Suprapubic skin (tissue), 4 donors: ENCODE measurements at places on chromosomes 5 and 9. TPM values are rescaled to one million over a fixed set of nuclear protein-coding genes. Genes with fewer than 3 reads are reported as not detected.

Gene PDCD1LG2
- total RNA-seq, result 2.2 TPM

Gene STC2
- total RNA-seq, result 0.72 TPM

Gene GPRIN1
- 1.7 TPM for total RNA-seq

Gene CDO1
- total RNA-seq, result 3.1 TPM

Gene MSX2
- 3.5 TPM for total RNA-seq

Gene CA9
- total RNA-seq, result 5.7 TPM

Gene LVRN
- total RNA-seq, result 1.4 TPM

Gene PLPPR1
- total RNA-seq, result 3.8 TPM

Gene CCNJL
- 1.2 TPM for total RNA-seq

DNA sequence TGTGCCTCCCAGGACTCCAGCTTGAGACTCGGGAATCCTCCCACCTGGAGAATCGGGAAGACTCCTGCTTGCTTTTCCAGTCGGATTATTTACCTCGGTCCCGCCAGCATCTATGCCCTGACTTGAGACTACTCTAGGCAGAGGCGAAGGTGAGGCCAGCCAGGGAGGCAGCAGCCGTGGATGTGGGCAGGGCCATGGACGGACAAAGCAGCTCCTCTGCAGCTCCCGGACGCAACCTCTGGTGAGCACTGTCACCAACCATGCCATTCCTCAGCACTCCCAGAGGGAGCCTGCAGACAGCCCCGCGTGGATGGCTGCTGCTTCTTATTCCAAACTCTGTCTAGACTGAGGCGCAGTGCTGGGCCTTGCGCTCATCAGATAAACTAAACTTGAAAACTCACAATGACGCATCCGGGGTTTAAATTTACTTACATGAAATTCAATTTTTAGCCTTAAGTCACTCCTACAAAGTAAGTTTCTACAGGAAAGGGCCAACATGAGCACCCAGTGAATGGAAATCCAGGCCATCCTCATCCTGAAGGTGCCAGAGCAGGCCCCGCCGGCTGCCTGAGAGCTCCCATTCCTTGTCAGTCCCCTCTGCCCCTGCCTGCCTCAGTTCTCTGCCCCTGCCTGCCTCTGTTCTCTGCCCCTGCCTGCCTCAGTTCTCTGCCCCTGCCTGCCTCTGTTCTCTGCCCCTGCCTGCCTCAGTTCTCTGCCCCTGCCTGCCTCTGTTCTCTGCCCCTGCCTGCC lies 17.8 kb downstream of the MED10 start:
- H3K4me3 ChIP-seq, result no peak overlapping the region
- H3K4me1 ChIP-seq, result no peaks in the 10 kb centered on the region

DNA sequence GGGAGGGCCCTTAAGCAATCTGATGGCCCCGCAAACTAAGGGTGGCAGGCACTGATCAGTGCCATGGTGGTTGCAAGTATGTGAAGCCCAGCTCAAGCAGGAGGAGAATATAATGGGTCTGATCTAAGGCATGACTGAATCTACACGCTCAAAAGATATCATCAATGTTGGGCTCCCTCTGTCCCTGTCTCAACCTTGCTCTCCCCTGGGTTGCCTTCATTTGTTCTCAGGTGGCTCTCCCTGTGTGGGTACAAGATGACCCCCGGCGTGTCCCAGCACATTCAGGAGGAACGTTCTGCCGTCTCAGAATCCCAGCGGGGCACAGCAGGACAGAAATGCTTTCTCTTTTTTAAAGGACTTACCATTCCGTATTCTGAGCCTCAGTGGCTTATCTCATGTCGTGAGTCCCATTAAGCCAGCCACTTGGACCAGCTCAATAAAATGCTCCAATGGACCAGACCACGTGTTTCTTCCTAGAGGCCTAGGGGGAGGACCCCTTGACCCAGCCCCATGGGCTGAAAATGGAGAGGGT lies 12.0 kb upstream of the RNF130 start:
- H3K27ac ChIP-seq, result no peak overlapping the region
- H3K4me3 ChIP-seq, result no peak overlapping the region
- no peaks in the 10 kb centered on the region for H3K27me3 ChIP-seq

DNA sequence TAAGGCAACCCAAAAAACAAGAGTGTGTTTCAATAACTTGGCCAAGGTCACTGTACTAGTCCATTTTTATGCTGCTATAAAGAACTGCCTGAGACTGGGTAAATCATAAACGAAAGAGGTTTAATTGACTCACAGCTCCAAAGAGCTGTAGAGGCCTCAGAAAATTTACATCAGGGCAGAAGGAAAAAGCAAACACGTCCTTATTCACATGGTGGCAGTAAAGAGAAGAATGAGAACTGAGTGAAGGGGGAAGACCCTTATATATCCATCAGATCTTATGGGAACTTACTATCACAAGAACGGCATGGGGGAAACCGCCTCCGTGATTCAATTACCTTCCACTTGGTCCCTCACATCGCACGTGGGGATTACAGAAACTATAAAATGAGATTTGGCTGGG lies 64.3 kb upstream of the CAMK4 start:
- H3K4me1 ChIP-seq, result no peaks in the 10 kb centered on the region
- no peak overlapping the region for H3K27ac ChIP-seq
- H3K4me3 ChIP-seq, result no peak overlapping the region

GRCh38 chr5:129820-130219 lies 37.9 kb downstream of the PLEKHG4B start:
- H3K27ac ChIP-seq, result no peak overlapping the region
- H3K36me3 ChIP-seq, result no peaks in the 10 kb centered on the region
- DNase-seq, result no peak
- H3K4me3 ChIP-seq, result no peak overlapping the region
- H3K27me3 ChIP-seq, result no peaks in the 10 kb centered on the region

- H3K27ac ChIP-seq, result no peak overlapping the region
- peaks cover 4% of the 10 kb centered on the region for H3K36me3 ChIP-seq
- peaks cover 3% of the 10 kb centered on the region for H3K4me1 ChIP-seq
- no peak for DNase-seq
- no peak overlapping the region for H3K4me3 ChIP-seq
- no peaks in the 10 kb centered on the region for H3K27me3 ChIP-seq
Measured at GRCh38 chr5:137696481-137696880, 39.4 kb downstream of the KLHL3 start.

DNA sequence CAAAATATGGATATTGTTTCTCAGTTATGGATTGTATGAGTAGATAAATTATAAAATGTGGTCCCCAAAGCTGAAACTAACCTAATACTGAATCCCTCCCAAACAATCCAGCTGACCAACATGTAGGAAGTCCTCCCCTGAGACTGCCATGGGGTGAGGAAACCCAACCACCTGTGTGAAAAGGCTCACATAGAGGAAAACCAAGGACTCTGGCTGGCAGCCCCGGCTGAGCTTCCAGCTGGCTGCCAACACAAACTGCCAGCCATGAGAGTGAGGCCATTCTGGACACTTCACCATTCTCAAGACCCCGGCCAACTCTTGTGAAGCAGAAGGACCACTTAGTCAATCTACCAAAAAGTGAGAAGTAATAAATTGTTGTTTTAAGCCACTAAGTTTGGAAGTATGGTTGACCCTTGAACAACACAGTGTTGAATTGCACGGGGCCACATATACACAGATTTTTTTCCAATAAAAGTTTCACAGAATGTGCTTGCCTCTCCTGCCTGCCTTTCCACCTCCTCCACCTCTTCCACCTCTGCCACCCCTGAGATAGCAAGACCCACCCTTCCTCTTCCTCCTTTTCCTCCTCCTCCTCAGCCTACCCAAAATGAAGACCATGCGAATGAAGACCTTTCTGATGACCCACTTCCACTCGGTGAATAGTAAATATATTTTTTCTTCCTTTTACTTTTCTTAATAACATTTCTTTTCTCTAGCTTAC lies 15.3 kb upstream of the NRG2 start:
- no peak overlapping the region for H3K4me3 ChIP-seq
- no peaks in the 10 kb centered on the region for H3K36me3 ChIP-seq
- no peaks in the 10 kb centered on the region for H3K4me1 ChIP-seq

- peaks cover 78% of the 10 kb centered on the region for H3K36me3 ChIP-seq
- H3K4me3 ChIP-seq, result no peak overlapping the region
- H3K27ac ChIP-seq, result no peak overlapping the region
Measured at GRCh38 chr5:91373006-91373405, 10.1 kb downstream of the ARRDC3 start.

DNA sequence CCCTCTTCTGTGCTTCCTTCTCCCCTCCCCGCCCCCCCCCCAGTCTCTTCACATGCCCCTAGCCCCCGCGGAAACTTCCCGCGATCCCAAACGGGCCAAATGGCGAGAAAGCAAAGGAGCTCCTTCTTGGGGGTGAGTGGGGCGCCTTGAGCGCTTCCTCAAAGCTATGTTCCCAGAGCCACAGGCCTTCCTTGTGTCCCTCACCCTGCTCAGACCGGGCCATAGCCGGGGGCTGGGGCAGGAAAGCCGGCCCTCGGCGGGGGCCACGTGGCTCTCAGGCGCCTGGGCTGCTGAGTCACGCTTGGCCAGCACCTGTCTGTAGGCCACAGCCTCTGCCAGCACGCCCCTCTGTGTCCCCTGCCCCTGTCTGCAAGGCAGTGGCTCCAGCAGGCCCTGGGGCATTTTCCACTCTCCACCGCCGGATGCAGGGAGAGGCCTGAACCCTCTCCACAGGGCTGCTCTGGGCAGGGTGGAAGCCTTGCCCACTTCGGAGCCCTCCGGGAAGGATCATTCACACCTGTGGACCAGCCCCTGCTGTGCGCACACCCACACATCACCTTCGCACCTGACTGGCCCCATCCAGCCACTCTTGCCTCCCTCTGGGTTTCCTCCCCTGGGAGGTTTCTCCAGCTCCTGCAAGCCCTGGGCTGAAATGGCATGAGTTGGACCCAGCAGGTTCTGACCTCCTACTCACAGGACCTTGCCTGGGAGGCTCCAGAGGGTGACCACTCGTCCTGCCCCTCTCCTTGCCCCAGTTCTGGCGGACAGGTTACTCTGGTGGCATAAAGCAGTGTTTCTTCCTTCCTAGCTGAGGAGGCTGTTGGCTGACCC lies 1.2 kb upstream of the SQSTM1 start:
- H3K36me3 ChIP-seq, result peaks cover 21% of the 10 kb centered on the region
- H3K4me1 ChIP-seq, result peaks cover 66% of the 10 kb centered on the region
- peak overlapping the region; percentile 99 for H3K27ac ChIP-seq
- DNase-seq, result no peak
- no peaks in the 10 kb centered on the region for H3K27me3 ChIP-seq
- peak overlapping the region; percentile 98 for H3K4me3 ChIP-seq

DNA sequence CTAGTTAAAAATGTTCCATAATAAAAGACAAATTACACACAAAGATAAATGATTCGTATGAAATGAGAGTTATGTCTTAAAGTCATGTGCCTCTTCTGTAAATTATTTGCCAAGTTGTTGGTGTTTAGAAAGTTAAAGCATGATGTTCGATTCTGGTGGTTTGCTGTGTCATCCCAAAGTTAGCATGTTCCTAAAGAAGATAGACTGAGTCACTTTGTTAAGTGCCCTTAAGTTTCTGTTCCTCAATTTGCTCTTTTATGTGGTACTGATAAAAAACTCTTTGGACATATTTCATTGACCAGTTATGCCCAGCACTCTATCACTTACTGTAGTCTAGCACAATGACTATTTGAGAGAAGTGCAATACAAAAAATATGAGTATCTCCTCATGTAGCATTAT lies 366.9 kb upstream of the ZNF608 start:
- H3K27me3 ChIP-seq, result no peaks in the 10 kb centered on the region
- no peak for DNase-seq
- H3K4me1 ChIP-seq, result no peaks in the 10 kb centered on the region
- no peak overlapping the region for H3K27ac ChIP-seq

GRCh38 chr9:116250891-116251290 lies 97.3 kb downstream of the PAPPA start:
- H3K27ac ChIP-seq, result no peak overlapping the region
- no peaks in the 10 kb centered on the region for H3K27me3 ChIP-seq
- H3K4me3 ChIP-seq, result no peak overlapping the region

GRCh38 chr9:4515958-4516375 lies 25.7 kb downstream of the SLC1A1 start:
- H3K4me1 ChIP-seq, result no peaks in the 10 kb centered on the region
- H3K27ac ChIP-seq, result no peak overlapping the region
- no peak overlapping the region for H3K4me3 ChIP-seq
- no peaks in the 10 kb centered on the region for H3K36me3 ChIP-seq

- no peaks in the 10 kb centered on the region for H3K36me3 ChIP-seq
- no peak overlapping the region for H3K27ac ChIP-seq
- DNase-seq, result no peak
- H3K4me1 ChIP-seq, result no peaks in the 10 kb centered on the region
- H3K27me3 ChIP-seq, result no peaks in the 10 kb centered on the region
Measured at GRCh38 chr5:83396662-83397061, 74.9 kb upstream of the VCAN start.

- H3K36me3 ChIP-seq, result no peaks in the 10 kb centered on the region
- DNase-seq, result no peak
- no peak overlapping the region for H3K27ac ChIP-seq
- H3K4me1 ChIP-seq, result no peaks in the 10 kb centered on the region
- peaks cover 8% of the 10 kb centered on the region for H3K27me3 ChIP-seq
- no peak overlapping the region for H3K4me3 ChIP-seq
Measured at GRCh38 chr5:73328640-73329039, 119.9 kb downstream of the FOXD1 start.

- DNase-seq, result no peak
- no peak overlapping the region for H3K27ac ChIP-seq
- H3K27me3 ChIP-seq, result no peaks in the 10 kb centered on the region
- H3K36me3 ChIP-seq, result no peaks in the 10 kb centered on the region
Measured at GRCh38 chr5:7576023-7576715, 180.2 kb downstream of the ADCY2 start.

- H3K27me3 ChIP-seq, result peaks cover 2% of the 10 kb centered on the region
- no peaks in the 10 kb centered on the region for H3K36me3 ChIP-seq
- H3K4me1 ChIP-seq, result no peaks in the 10 kb centered on the region
- H3K27ac ChIP-seq, result no peak overlapping the region
- no peak overlapping the region for H3K4me3 ChIP-seq
Measured at GRCh38 chr9:34884747-34885189, 73.3 kb upstream of the PHF24 start.

- no peak for DNase-seq
- H3K27ac ChIP-seq, result no peak overlapping the region
- no peaks in the 10 kb centered on the region for H3K36me3 ChIP-seq
- H3K4me3 ChIP-seq, result no peak overlapping the region
- H3K4me1 ChIP-seq, result no peaks in the 10 kb centered on the region
- H3K27me3 ChIP-seq, result no peaks in the 10 kb centered on the region
Measured at GRCh38 chr5:108102463-108102862, 279.4 kb downstream of the FBXL17 start.

- no peak overlapping the region for H3K4me3 ChIP-seq
- no peak overlapping the region for H3K27ac ChIP-seq
- H3K36me3 ChIP-seq, result no peaks in the 10 kb centered on the region
- H3K27me3 ChIP-seq, result no peaks in the 10 kb centered on the region
- DNase-seq, result no peak
- no peaks in the 10 kb centered on the region for H3K4me1 ChIP-seq
Measured at GRCh38 chr5:26894719-26895263, 143.6 kb downstream of the CDH9 start.

DNA sequence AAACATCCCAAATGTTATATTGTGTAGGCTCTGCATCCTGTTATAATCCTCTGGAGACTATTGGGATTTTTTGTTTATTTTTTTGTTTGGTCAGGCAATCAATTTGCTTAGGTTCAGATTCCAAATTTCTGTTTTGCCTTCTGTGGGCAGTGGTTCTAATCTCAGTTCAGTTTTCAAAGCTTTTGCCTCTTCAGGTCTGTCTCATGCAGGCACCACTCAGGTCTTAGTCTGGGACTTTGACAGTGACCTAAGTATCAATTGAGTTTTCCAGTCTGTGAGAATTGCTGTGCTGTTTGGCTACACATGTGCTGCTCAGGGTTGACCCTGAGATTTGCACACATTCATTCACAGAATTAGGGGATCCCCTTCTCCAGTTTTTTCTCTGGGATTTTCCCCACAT lies 14.1 kb downstream of the SNX2 start:
- H3K36me3 ChIP-seq, result peaks cover 4% of the 10 kb centered on the region
- no peaks in the 10 kb centered on the region for H3K4me1 ChIP-seq
- no peak for DNase-seq
- H3K4me3 ChIP-seq, result no peak overlapping the region
- H3K27me3 ChIP-seq, result no peaks in the 10 kb centered on the region
- no peak overlapping the region for H3K27ac ChIP-seq
